Stimulated activated CD4-positive, alpha-beta T cell treated with anti-CD3 and anti-CD28 coated beads, Interleukin-2, amount 100 ng/mL, for 48 hours (primary cell): ENCODE measurements at places on chromosomes 11 and 22.
A peak's percentile ranks its signal among the peaks of the same experiment; 100 is the strongest.

DNA sequence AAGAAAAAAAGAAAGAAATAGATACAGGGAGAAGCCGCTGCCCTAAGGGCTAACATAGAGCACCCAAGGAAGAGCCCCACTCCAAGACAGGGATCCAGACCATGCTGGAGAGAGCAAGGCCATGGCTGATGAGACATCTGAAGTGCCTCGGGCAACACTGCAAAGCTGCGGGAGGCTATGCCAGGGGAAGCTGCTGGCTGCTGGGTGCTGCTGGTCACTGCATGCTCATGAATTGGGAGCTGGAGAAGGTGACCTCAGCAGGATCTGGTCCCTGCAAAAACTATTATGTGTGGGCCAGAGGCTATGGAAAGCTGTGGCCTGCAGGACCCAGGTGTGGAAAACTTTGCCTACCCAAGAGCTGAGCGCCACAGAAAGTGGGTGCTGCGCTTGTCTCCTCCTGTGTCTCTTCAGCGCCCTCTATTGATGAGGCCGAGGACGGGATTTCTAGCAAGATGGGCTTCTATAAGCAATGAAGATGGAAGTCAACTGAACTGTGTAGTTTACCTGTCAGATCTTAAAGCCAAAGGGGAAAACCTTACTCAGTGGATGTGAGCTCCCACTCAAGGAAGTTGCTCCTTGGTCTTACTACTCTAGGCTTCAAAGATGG lies 17.3 kb upstream of the SLC29A2 start:
- peak; percentile 64 for DNase-seq

DNA sequence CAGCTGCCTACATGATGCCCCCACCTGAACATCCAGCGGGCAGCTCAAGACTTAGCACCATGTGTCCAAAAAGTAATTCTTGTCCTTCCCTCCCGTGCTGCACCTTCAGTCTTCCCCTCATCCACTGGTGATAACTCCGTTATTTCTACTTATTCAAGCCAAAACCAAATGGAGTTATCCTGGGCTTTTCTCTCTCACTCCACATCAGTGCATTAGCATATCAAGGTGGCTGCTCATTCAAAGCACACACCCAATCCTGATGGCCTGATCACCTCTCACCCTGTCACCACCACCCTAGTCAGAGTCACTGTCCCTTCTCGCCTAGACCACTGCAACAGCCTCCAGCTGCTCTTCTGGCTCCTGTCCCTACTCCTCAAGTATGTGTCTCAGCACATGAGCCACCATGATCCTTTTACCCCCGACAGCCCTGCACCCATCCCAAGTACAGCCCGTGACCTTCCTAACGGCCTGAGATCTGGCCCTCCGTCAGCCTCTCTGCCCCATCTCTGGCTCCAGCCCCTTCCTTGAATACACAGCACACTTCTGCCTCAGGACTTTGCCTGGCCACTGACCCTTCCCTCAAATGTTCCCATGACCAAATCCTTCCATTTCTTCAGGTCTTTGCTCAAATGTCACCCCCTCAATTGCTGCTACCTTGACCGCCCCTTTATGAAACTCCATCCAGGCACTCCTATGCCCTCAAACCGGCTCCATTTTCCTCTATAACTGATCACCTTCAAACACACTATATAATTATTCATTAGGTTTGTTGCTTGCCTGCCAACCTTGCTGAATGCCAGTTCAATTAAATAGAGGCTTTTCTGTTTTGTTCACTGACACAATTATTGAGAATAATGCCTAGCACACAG lies 19.7 kb upstream of the SLC25A1 start:
- no peak for DNase-seq

DNA sequence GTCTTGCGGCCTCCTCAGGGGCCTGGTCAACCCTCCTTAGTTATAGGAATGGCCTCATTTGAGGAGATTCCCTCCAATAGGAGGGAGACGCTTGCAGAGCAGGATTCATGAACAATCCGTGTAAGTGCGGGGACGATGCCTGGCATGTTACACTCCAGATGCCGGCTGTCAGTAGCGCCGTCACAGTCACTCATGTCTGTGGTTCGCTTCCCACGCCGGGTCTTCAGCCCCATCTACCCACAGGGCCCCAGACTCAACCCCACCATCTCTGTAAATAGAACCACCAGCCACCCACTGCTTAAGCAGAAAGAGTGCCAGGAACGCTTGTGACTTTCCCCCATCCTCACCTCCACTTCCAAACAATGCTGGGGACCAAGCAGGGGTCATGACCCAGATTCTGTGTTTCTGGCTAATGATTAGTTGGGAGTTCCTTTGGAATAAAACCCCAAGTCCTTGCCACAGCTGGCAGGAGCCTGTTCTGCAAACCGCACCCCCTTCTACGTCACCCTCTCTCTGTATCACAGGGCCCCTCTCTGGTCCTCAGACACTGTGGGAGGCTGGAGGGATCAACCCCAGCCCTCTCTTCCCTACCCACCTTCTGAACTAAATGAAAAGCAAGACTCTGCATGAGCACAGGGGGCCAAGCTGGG lies 38.8 kb upstream of the TOLLIP start:
- no peak for DNase-seq

DNA sequence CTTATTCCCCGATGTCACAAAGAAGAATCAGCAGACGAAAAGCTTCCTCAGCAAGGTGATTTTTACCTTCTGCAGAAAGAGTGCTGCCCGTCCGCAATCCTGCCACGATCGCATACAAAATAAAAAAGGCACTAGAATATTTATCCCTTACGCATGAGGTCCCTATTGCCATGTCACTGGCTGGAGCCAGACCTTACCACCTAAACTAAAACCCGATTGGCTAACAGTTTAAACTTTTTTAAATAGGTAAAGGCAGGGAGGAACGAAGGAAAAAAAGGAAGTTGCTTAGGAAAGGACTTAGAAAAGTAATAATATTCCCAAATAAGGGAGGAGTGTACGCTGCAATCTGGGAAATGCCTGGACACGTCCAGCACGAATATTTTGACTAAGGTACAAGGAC lies 21.2 kb upstream of the ALDH3B2 start:
- DNase-seq, result no peak

- DNase-seq, result no peak
These were observed 38.9 kb upstream of the LUZP2 start for GRCh38 chr11:24457985-24458384.

DNA sequence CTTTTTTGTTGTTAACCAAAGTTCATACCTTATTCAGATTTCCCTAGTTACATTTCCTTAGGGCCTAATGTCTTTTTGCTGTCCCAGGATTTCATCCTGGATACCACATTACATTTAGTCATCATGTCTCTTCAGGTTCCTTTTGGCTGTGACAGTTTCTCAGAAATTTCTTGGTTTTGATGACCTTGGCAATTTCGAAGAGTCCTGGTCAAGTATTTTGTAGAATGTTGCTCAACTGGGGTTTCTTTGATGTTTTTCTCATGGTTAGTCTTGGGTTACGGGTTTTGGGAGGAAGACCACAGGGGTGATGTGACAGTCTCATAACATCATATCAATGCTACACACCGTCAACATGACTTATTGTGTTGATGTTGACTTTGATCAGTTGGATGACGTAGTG lies 39.8 kb upstream of the FDX1 start:
- DNase-seq, result no peak

DNA sequence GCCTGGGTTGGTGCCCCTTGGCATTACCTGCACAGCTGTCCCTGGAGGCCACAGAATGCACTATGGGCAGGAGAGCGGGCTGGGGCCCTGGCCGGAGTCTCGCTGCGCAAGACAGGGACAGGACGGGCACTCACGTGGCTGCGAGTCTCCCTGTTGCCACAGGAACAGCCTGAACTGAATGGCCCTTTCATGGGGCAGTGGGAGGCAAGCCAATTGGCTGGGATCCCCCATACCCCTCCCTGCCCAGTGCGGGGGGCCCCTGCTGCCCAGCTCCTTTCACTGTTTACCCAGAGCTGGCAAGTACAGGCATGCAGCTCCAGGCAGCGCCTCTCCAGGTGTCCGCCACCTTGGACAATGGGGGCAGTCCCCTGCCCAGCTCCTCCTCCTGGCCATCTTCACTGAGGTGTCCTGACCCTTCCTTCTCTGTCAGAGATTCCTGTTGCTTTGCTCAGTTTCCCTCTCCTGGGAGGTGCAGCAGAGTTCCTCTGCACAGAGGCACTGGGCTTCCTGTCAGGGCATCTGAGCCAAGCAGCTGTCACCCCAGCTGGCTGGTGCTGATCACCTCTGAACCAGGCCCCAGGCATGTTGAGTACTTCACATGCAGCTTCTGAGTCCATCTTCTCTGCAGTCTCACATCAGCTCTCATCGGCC lies 5.2 kb downstream of the USP2 start:
- DNase-seq, result no peak

GRCh38 chr22:17830043-17830961 lies 56.0 kb upstream of the BID start:
- peak; percentile 80 for DNase-seq

- DNase-seq, result no peak
These were observed 31.2 kb upstream of the SMIM35 start for GRCh38 chr11:118117790-118118601.

- peak; percentile 87 for DNase-seq
These were observed 17.8 kb upstream of the WNT7B start for GRCh38 chr22:45994491-45995404.

GRCh38 chr11:28470180-28470579 lies 362.0 kb downstream of the METTL15 start:
- DNase-seq, result no peak

- DNase-seq, result no peak
These were observed 642 bp downstream of the NAA40 start for GRCh38 chr11:63939397-63939891.

DNA sequence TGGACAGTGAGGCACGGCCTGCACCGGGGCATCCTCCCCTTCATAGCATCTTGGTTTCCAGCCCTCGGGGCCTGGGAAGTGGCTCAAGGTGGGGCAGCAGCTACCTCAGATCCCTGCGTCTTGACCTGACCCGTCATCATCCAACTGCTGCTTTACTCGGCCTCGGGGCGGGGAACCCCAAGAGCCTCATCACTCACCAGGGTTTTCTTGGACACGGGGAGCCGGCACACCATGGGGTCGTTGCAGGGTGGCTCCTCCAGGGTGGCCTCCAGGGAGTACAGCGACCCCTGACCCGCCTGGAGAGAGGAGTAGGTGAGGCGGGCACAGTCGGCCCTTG lies 651 bp downstream of the CTSF start:
- DNase-seq, result no peak

DNA sequence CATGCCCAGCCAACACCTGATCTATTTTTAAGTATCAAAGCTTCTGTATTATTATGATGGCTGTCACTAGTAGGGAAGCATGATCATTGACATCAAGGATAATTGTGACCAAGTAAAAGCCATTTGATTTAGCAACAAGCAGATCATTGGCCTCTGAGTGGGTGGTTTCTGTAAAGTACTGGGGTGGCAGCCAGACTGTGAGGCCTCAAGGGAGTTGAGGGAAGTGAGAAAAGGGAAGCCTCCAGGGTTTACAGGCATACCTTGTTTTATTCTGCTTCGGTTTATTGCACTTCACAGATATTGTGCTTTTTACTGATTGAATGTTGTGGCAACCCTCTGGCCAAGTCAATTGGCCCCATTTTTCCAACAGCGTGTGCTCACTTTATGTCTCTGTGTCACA lies 60.1 kb downstream of the PRR5L start:
- DNase-seq, result no peak

DNA sequence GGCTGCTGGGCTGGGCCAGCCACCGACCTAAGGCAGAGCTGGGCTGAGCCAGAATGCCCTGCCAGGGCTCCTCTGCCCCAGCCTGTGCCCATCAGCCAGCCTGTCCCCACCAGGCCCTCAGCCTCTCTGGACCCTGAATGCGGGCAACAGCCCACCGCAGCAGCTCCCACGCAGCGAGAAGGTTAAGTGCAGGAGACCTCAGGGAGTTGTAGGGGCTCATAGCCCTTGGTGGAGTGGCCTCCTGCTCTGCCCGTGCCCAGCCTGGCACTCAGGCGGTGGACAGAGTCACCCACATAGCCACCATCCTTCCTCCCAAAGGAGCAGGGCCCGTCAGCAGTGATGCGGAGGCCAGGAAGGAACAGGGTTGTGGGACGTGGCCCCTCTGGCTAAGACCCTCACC lies 19.1 kb downstream of the WNT7B start:
- no peak for DNase-seq

DNA sequence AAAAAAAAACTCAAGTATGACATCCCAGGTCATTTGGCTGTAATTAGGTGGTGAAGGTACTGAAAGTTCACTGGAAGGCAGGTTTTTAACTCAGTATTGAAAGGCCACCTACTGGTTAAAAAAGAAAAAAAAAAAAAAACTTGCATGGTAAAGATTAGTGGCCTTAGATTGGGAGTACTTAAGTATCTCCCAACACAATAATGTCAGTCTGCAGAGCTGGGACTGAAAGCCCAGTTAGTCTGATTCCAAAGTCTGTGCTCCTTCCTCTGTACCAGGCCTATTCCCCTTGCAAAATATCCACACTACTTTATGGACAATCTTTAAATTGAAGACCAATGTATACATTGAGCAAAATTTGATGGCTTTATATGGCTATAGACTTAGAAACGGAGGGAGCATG lies 85.5 kb downstream of the NOX4 start:
- no peak for DNase-seq

DNA sequence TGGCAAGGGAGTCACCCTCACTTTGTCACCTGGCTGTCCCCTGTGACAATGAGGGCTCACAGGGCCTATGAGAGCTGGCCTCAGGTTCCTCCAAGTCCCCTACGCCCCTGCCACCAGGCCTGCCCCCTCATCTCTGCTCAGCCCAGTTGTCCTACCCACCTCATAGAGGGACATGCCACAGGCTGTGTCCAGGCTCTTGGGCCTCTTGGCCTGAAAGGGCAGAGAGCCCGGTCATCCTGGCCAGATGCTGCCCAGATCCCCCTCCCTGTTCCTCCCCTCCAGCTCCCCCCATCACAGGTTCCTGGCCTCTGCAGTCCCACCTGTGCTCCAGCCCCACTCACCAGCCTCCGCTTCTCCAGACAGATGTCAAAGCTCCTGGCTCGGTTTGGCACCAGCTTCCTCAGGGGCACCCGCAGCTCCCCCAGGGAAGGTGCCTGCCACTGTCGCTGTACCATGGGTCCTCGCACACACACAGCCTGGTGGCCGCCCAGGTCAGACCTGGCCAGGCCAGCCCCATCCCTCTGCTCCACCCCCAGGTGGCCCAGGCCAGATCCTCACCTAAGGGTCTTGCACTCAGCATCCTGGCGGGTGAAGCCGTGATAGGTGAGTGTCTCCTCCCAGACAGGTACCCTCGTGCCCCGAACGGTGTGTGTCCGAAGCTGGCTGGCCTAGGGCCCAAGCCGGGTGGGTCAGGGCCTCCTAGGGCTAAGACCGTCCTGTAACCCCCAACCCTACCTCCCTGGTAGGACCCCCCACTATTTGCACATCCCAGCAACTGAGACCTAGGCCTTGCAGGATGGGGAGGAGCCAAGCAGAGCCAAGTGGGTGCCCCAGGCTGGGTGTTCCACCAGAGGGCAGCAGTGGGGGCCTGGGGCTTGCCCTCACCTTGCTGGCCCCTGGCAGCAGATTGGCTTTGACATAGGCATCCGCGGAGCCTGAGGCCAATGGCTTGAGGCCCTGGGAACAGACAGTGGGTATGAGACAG lies 8.3 kb downstream of the NDUFV1 start:
- DNase-seq, result peak; percentile 73

- DNase-seq, result no peak
These were observed 226.8 kb upstream of the TBCEL start for GRCh38 chr11:120797143-120797542.
